Activated CD4-positive, alpha-beta T cell treated with anti-CD3 and anti-CD28 coated beads for 4 hours (primary cell): ENCODE measurements at places on chromosomes 13 and 19.

- peak; percentile 61 for DNase-seq
Observed at GRCh38 chr19:14375055-14375581, 6.1 kb upstream of the ADGRE5 start.

DNA sequence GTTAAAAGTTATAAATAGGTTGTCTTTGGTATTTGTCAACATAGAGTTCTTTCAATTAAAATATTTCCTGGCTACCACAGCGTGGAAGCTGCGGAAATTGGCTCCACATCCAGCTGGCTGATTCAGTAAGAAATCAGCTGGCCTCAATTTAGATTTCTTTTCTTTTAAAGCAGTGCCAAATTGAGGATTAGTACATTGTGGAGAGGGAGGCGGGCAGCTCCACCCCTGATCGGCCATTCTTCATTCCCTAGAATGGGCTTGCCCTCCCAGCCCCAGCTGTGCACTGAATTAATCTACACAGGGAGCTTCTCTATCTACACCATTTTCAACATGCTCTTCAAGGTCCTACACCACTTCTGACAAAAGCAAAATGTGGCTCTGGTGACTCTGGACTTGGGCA is 624.8 kb downstream of the DACH1 start:
- DNase-seq = no peak

DNA sequence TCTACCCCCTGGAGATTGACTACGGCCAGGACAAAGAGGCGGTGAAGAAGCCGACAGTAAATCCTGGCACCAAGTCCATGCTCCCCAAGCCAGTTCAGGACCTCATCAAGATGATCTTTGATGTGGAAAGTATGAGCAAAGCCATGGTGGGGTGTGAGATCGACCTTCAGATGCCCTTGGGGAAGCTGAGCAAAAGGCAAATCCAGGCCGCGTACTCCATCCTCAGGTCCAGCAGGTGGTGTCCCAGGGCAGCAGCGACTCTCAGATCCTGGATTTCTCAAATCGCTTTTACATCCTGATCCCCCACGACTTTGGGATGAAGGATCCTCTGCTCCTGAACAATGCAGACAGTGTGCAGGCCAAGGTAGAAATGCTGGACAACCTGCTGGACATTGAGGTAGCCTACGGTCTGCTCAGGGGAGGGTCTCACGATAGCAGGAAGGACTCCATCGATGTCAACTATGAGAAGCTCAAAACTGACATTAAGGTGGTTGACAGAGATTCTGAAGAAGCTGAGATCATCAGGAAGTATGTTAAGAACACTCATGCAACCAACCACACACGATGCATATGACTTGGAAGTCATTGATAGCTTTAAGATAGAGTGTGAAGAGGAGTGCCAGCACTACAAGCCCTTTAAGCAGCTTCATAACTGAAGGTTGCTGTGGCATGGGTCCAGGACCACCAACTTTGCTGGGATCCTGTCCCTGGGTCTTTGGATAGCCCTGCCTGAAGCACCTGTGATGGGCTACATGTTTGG is 24.0 kb upstream of the ANKRD10 start:
- no peak for DNase-seq

- no peak for DNase-seq
Observed at GRCh38 chr13:65445340-65445739, 1784.8 kb downstream of the PCDH9 start.

DNA sequence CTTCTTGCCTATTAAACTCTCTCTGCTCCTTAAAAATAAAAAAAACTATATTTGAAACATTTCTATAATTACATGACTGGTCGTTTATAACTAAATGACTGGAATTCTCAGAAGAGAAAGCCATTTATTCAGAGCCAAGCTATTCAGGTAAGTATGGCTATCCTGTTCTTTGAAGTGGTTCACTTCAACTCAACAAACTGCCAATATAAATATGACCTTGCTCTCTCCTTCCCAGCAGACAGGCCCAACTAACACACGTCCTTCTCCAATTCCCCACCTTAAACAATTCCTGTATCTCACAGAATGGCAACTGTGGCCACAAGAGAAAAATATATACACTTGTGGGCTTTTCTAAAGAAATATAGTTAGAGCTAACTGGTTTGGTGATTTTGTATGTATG is 153.9 kb downstream of the MIPEP start:
- no peak for DNase-seq

DNA sequence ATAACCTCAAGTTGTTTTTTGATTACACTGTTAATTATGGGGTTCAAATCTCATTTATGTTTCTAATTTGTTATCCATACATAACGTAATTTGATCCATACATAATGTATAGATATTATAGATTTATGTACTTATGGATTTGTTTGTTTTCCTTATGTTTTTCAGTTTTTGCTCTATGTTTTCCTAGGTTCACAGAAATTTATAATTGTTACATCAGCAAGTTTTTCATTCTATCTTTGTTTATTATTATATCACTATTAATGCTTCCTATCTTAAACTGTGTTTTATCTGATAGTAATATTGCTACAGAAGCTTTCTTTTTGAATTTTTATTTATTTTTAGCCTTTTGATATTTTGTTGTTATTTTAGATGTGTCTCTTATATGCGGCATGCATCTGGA is 194.3 kb upstream of the SOX21 start:
- DNase-seq = no peak

DNA sequence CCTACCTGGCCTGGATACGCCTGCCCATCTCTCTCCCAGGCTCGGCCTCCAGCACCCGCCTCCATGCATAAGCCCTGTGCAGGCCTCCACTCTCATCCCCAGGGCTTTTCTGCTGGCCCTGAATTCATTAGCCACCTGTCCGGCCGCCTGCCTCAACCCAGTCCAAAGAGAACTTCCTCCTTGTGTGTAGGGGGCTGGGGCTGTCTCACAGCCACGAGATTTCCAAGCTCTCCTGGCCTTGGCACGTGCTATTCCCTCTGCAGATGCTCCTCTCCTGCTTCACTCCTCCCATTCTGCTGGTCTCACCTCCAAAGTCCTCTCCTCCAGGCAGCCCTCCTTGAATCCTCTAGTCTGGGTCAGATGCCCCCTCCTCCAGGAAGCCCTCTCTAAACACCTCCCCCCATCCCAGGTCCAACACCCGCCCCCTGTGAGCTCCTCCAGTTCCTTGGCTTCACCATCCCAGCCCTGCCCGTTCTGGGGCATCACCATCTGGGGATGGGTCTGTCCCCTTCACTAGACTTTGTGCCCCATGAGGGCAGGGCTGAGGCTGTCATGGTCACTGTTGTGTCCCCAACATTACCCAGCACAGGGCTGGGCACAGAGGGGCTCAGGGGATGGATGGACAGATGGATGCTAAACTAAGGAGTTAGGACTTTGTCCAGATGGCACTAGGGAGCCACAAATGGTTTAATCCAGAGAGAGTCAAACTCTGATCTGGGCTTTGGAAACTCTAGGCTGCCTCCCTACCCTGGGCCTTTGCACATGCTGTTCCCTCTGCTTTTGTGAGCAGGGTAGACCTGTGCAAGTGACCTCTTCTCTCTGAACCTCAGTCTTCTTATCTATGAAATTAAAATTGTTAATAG is 14.8 kb downstream of the MEIS3 start:
- no peak for DNase-seq

DNA sequence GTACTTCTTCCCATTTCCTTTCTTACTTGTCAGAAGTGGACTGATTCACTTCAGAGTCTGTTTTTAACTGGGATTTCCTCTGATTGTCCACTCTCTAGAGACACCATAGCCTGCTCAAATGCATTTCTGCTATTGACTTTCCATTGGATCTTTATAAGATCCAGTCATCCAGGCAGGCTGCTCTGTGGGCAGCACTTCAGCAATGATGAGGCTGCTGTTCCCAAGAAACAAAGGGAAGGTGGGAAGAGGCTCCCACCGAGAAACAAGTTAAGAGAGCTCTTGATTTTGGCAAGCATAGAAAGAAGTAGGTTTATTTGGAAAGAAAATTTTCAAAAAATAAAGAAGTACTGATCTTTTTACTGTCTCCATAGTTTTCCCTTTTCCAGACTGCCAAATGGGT is 125.8 kb upstream of the STARD13 start:
- no peak for DNase-seq

GRCh38 chr19:15897026-15897737 is 692 bp downstream of the CYP4F2 start:
- no peak for DNase-seq

- no peak for DNase-seq
Observed at GRCh38 chr13:84136582-84136981, 254.3 kb upstream of the SLITRK1 start.

GRCh38 chr13:106329941-106330340 is 205.5 kb downstream of the EFNB2 start:
- no peak for DNase-seq

DNA sequence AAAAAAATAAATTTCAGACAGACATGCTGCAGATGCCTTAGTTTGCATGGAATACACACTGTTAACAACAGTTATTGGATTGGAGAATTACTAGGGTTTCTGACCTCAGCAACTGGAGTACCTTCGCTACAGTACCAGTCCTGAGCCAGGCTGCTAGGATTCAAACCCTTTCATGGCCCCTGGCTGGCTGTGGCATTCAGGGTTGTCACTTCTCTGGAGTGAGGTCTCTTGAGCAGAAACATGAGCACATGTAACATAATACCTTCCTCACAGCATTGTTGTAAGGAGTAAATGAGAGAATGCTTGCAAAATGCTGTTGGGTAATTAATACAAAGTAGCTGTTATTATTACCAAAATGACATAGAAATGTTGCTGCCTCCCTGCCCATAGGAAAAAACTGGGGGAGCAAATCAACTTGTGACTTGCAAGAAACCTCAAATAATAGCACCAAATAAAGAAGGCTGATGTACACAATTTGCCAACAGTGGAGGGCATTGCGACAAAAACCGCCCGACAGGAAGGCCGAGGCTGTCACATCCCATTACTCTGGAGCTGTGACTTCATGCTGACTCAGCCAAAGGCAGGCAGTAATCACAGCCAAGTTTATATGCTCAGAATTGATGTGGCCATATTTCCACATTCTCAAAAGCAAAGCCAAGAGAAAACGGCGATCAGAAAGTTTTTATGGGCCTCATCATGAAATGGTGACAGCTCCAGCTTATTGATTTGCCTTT is 100.4 kb downstream of the RFC3 start:
- no peak for DNase-seq

- no peak for DNase-seq
Observed at GRCh38 chr19:11708457-11708856, 30.3 kb downstream of the ZNF823 start.

GRCh38 chr19:58492265-58492664 is 16.1 kb downstream of the ZNF446 start:
- no peak for DNase-seq

- DNase-seq = no peak
Observed at GRCh38 chr13:104491916-104492315, 1425.7 kb upstream of the SLC10A2 start.

GRCh38 chr19:6062961-6063575 is 47.2 kb downstream of the RFX2 start:
- DNase-seq = no peak

DNA sequence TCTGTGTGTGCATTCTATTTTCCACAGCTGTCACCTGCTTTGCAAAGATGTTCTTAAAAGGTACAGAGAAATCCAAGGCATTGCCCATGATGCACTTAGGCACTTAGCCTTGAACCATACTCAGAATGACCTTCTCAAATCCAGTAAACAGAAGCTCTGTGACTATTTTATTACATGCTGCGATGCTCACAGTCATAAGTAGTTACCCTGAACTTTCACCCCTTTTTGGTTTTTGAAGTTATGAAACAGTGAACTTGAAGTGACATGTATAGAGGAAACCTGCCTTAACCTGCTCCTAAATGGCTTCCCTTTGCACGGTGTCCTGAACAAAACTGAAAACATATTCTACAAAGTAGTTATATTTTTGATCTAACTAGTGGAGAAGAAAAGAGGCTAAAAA is 100.4 kb downstream of the SLC10A2 start:
- no peak for DNase-seq

GRCh38 chr19:39518458-39518857 is 3.5 kb downstream of the SELENOV start:
- DNase-seq = no peak

DNA sequence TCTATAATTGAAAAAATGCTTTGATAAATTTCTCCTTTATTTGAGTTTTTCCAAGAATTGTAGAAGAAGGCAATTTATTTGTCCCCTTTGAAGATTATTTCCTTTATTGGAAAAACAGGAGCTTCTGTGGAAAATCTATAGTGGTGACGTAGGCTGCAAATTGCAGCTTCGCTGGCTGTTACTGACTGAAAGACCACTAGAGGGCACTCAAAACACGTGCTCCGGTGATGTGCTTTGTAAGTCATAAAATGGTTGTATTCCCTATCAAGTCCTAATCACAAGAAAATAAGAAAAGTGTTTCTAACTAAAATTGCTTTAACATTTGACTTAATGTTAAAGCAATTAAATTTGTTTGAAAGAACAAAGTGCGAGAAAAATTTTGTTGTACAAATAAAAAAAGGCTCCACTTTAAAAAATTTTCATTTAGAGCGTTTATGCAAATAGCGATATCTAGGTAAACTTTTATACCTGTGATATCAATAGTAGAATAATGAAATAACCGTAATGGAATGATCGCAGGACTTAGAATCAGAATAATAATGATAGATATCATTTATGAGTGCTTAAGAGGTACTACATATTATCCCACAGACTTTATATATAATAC is 638.2 kb upstream of the SPRY2 start:
- no peak for DNase-seq

GRCh38 chr19:17688853-17689595 is 870 bp upstream of the UNC13A start:
- DNase-seq = no peak

DNA sequence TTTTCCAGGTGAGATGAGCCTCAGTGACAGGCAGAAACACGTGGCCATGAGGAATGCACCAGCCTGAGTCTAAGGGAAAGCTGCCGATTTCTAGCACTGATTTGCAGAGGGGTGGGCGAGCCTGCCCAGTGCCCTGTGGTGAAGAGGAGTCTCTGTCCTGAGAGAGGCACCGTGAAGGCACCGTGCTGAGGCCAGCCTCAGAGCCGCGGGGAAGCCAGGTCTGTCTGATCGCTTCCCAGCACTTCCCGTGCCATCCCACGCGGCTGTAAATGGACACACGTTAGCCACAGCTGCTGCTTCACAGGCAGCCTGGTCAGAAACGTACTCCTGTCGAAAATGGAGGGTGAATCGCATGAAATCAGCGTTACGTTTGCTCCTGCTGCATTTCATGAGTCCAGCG is 79.8 kb downstream of the ATP11A start:
- DNase-seq = no peak
